ENCODE measurements at places on chromosomes 1 and 21.

DNA sequence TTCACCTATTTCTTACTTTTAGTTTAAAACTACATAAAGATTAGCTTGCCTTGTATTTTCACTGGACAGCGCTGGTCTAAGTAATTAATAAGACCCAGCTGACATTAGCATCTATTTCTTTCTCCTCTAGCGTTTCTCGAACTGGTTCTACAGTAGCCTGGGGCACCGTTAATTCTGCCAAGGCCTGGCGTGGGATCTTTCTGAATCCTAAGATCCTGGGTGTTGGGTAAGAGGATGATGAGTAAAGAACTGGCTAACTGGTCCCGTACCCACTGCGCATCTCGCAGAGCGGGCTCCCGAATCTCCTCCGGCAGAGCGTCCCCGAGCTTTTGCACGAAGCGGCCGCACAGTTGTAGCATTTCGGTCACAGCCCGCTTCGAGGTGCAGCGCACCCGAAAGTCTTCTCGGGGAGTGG lies 309 bp downstream of the NSL1 start:
- DNase-seq = no peak

DNA sequence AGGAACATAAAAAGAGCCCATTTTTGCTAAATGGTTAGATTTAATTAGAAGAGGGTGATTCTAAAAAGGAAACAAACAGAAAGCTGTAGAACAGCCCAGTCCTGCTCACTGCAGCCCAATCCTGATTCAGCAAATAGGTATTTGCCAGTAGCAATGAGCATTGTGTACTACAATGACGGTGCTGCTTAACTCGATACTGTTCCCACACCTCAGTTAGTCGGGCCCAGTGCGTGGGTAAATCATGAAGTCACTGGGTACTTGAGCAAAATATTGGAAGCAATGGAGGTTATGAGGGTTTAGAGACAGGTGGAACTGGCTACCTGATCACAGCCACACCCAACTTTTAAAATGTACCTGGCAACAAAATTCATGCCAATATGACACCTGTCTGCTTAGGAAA lies 101.5 kb upstream of the ADGRL2 start:
- no peak for DNase-seq

DNA sequence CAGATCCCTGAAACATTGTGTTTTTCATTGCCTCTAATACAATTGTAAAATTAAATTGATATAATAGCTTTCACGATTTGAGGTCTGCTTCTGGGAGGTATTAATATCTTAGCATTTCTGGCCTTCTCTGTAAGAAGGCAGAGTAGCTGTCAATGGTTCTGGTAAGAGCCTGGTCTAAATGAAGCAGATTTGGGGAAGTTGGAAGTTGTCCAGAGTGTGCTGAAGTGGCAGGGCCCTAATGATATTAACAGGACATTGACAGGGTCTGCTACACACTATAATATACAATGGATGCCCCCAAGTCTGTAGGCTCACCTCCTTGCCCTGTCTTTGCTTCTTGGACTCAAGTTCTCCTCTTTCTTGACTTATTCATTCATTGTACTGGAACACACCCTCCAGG lies 99.5 kb downstream of the C4BPA start:
- DNase-seq = no peak

GRCh38 chr1:109631513-109632505 lies 12.2 kb downstream of the AMPD2 start:
- DNase-seq = no peak

DNA sequence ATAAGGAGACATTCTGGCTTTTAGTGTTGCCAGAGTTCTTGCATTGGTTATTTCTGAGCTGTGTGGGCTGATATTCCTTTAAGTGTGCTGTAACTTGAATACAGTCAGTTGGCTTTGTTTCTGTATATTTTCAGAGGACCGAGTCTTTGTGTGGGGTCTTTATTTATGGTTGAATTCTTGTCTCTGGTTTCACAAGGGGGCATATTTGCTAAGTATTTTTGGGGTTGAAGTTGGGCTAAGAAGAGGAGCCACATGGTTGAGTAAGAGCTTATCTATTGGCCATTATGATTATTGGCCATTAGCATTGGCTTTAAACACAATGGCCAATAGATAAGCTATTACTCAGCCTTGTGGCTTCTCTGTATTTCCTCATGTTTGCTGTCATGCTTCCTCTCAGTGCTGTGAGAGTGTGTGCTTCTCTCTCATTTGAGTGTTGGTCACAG lies 26.3 kb upstream of the PTGFR start:
- DNase-seq = no peak

GRCh38 chr1:164774819-164775654 lies 216.1 kb downstream of the PBX1 start:
- DNase-seq = no peak

DNA sequence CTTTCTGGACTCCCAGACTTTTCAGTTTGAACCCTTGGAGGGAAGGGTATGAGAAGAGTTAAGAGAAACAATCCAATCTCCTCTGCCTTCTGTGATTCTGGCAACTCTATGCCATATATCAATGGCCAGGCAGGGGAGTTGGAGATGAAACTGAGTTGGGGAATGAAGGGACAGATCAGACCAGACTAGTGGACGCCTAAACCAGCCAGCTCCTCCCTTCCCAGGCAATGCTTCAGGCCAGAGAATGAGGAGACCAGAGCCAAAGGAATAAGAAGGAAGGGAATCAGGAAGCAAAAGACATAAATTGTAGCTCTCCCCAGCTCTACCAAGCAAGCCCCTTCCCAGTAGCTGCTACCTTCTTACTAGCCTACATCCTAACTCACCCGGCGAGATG lies 22.7 kb downstream of the PLEKHA6 start:
- DNase-seq = no peak

DNA sequence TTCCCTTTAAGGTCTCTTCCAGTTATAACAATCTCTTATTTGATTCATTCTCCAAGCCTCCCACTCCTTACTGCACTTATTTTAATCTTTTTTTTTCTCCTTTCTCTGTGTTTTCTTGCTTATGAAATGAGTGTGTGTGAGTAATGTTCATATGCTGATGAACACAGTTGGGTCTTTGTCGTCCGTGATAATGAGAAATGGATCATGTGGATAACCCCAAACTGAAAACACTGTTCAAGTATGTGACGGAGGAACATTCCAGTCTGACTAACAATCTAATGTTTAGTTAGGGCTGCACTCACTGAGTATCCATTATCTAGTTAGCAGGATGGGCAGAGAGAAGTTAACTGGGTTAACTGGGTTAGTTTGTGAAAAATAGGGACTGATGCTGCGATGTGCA lies 253.1 kb upstream of the DUSP10 start:
- DNase-seq = no peak

- no peak for DNase-seq
Observed at GRCh38 chr1:18681423-18681835, 50.8 kb downstream of the PAX7 start.

GRCh38 chr1:221527886-221528624 lies 213.8 kb downstream of the DUSP10 start:
- no peak for DNase-seq

DNA sequence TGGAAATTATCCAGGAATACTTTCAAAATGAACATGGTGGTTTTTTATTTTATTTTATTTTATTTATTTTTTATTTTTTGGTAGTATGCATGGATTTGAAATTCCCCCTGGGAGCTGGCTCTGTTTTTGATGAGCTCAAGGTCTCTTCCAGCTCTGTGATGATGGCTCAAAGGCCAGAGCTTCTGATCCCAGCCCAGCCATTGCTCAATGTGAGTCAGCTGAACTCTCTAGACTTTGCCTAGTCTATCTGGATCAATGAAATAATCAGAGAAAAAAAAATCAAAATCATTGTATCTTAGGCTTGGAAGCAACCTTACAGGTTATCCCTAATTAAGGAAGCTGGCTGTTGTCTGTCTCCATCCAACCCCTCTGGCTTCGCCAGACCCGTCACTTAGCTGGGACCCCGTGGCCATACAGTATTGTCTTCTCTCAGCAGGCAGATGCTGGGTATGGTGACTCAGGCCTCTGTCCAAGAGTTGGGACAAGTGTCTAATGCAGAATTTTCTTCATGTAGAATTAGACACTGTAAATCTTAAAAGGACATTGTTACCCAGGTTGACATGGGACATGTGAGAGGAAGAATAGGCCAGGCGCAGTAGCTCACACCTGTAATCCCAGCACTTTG lies 90.2 kb upstream of the LPGAT1 start:
- peak; percentile 65 for DNase-seq

GRCh38 chr1:212529211-212529741 lies 79.3 kb upstream of the ATF3 start:
- no peak for DNase-seq

GRCh38 chr21:36465478-36465877 lies 14.4 kb downstream of the CLDN14 start:
- no peak for DNase-seq

- no peak for DNase-seq
Observed at GRCh38 chr1:226678251-226678650, 60.8 kb downstream of the ITPKB start.

DNA sequence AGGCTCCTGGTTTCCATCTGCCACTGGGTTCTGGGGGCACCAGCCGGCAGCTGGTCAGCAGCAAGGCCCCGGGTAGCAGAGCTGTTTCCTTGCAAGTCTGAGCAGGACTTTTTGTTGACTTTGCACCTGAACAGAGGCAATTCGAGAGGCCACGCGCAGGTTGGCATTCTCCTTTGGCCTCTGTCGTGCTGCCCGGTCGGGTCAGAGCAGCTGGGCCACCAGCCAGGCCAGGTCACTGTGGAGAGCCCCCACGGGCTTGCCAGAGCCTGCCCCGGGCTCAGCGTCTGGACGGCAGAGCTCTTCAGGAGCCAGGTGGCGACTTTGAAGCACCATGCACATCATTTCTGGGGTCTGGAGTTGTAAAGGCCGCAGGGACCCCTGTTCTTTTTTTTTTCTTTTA lies 28.4 kb upstream of the TMEM52 start:
- DNase-seq = no peak
